ENCODE measurements at places on chromosomes 5 and 9.

DNA sequence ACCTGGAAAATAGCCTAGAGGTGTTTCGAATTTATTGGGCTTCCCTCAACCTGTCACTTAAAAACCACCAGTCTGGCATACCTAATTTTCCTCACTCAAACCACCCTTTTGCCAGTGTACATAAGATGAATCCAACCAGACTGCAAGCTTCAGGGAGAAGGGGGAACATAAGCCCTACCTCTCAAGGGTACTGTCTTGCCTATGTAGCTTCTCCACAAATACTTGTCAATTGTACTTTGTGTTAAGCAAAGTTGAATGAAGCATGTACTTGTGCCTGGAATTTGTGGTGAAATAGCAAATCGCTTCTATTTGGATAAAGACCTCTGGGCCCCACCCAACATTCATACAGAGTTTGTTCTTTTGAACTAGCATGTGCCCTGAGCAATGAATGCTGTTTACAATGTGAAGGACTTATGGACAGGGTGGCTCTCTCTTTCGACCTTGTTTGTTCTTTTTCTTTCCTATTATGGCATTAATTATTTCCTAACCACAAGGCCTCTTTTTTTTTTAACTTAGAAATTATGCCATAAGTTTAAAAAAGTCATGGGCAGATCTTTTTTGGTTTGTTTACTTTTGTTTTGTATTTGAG is 580.2 kb downstream of the EBF1 start:
- DNase-seq: no peak

- DNase-seq: peak; percentile 70
These were observed 8.0 kb downstream of the CLPTM1L start for GRCh38 chr5:1336749-1337488.

DNA sequence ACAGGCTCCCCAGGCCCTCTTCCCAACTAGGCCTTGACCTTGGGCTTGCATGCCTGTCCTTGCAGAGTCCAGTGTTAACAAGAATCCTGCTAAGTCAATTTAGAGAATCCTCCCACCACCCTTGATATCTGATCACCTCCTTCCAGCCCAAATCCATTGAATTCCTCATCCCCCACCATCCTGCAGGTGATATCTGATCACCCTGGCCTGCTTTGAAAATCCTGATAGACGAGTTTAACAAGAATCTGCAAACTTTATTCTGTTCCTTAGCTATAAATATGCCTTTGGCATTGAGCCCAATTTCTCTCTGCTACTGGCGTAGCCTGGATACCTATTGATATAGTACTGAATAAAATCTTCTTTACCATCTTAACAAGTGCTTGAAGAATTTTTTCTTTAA is 125.5 kb downstream of the DIRAS2 start:
- no peak for DNase-seq

DNA sequence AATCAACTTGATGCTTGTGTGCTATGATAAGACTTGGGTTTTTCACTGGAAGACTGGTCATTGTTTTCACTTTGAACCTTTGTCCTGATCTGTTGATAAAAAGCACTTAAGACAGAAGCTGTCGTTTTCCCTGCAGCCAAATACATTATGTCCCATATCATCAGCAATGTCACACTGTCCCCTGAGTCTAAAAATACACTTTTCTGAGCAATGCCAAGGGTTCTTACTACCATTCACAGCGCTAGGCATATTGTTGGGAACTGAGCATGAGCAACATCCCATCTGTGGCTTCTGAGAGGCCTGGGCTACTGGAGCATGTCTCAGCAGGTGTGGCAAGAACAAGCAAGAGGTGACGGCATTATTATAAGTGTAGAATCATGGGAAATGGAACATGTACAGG is 81.8 kb downstream of the SEMA6A start:
- no peak for DNase-seq

GRCh38 chr9:129902740-129903134 is 67.5 kb downstream of the USP20 start:
- DNase-seq: no peak

GRCh38 chr9:113471566-113471965 is 8.0 kb downstream of the RGS3 start:
- DNase-seq: no peak

- no peak for DNase-seq
These were observed 2.5 kb downstream of the BARHL1 start for GRCh38 chr9:132584601-132585560.
